ENCODE measurements at places on chromosomes 3 and 15.
A peak's percentile ranks its signal among the peaks of the same experiment; 100 is the strongest.

DNA sequence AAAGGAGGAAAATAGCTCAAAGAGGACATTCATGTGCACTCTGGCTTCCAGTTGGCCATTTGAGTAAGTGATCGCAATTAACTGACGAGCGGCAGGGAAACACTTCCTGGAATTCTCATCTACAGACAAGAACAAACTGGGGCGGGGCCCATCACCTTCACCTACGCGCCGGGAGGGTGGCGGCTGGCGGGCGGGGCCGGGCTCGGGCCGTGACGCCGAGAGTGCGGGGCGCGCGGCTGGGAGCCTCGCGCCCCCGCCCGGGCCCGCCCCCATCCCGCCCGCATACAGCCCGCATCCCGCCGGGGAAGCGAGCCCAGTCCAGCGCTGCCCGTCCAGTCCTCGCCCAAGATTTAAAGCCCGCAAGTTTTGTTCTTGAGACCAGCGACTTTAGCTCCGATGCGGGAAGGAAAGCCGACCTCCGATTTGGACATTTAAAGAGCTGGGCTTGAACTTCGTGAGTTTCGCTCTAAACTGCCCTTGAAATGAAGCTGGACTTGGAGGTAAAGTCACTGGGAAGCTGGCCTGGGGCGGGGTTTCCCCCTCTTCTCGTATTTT, at the start of gene B3GNT5:
B3GNT5 (plus strand) TSS at position 281 of the 555 bp plus-strand sequence. CDS start 16,546 bp downstream, outside the sequence.
- DNase-seq = no peak

- DNase-seq = peak; percentile 18
These were observed 3.6 kb downstream of the CHDH start for GRCh38 chr3:53842436-53843194.

- DNase-seq = no peak
These were observed 21.0 kb upstream of the FGD5 start for GRCh38 chr3:14797731-14798130.

DNA sequence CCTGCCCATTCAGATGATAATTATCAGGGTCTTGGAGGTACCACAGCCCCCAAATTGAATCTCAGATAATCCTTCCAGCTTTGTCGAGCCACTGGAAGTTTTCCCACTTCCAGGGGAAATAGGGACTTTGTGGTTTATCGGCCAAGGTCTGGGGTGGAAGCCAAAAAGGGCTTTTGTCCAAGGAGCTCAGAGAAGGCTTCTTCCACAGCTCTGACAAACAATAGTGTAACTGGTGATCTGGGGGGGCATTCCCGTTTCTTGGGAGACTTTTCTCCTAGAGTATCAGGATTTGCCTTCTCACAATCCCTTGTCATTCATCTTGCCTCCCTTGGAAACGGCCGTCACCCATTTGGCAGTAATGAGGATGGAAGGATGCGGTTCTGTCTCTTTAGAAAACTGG, 18.4 kb downstream of the SRGAP3 start:
- no peak for DNase-seq

- no peak for DNase-seq
These were observed 66.8 kb upstream of the UNC13C start for GRCh38 chr15:53911431-53911830.

Measured in iris pigment epithelial cell (primary cell).